ENCODE measurements at places on chromosomes 11 and 22.

- peak; percentile 12 for DNase-seq
Measured at GRCh38 chr22:27885977-27886842, 32.8 kb downstream of the PITPNB start.

- no peak for DNase-seq
Measured at GRCh38 chr11:74932797-74933196, 16.1 kb downstream of the XRRA1 start.

GRCh38 chr11:130390071-130390758 is 38.2 kb downstream of the ADAMTS8 start:
- DNase-seq: peak; percentile 28

DNA sequence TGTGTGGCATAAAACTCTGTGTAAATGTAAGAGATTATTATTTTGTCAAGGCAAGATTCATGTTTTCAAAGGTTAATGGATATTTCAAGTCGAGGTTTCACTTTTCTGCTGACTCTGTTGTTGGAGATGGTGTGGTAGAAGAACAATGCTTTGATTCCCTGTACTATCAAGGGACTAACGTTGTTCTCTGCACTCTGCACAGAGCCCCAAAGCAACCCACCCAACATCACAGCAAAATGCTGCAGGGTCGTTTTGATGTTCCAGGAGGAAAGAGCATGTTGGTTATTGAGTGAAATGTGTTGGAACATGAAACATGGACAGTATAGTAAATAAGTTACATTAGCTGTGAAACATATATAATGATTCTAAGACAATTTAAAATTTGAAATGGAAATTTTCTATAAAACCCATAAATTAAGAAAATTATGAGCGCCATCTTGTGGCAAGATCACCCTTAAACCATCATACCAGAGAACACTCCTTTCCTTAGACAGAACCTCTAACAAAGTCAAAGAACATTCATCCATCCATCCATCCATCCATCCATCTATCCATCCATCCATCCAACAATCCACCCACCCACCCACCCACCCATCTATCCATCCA is 164.4 kb upstream of the ZBED5 start:
- DNase-seq: peak; percentile 39

GRCh38 chr11:124752471-124753102 is 532 bp upstream of the VSIG2 start:
- no peak for DNase-seq

DNA sequence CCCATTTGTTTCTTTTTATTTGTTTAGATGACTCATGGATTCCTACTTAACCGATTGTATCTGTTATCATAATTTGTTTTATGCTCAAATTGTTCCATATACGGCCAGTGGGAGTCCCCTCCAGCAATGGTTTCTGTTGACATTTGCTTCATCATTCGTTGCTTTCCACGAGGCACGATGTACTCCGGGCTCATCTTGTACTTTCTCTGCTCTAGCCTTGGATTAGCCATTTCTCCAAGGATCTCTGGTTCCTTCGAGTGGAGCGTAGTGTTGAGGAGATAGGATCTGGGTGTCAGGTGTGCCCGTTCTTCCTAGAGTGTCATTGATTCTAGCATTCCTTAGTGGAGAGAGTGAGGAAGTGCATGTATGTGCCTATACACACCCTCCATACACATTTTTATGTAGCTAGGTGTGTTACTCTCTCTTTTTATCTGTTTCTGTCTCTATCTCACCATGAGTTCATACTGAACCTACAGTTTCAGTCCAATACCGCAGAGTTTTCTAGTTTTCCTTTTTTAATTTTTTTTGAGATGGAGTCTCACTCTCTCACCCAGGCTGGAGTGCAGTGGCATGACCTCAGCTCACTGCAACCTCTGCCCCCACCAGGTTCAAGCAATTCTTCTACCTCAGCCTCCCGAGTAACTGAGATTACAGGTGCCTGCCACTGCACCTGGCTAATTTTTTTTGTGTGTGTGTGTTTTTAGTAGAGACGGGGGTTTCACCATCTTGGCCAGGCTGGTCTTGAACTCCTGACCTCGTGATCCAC is 31.4 kb downstream of the TECTA start:
- no peak for DNase-seq

DNA sequence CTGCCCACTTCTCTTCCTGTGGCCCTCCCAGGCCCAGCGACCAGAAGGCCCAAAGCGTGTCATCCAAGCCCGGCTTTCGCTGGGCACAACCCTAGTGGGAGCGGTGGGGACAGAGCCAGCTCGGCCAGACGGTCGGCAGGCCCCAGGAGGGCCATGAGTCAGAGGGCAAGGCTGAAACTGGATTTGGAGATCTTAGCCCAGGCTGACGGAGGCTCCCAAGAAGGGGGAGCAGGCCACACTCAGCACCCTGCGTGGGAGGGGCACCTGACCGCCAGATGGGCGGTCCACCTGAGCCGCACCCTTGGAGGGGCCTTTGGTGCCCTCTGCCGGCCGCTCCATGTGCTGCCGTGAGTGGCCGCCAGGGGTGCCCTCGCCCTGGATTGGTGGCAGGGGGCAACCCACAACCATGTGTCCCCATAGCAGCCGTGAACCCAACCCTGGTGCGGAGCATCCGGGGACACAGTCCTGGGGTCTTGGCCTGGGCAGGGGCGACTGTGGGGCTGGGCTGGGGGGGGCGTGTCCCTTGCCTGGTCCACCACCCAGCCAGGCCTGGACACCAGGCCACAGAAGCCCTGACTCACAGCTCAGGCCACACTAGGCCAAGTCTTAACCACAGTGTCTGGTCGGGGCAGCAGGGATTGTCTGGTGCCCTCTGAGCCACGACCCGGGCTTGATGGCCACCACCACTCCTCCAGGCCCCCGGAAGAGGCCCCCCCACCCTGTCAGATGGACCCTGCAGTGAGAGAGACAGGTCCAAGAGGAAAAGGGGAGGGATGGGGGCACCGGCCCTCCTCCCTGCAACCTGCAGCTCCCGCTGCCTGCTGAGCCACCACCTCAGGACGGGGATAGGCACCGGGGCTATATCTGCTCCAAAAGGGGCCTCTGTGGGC is 19.2 kb upstream of the TALDO1 start:
- DNase-seq: no peak

DNA sequence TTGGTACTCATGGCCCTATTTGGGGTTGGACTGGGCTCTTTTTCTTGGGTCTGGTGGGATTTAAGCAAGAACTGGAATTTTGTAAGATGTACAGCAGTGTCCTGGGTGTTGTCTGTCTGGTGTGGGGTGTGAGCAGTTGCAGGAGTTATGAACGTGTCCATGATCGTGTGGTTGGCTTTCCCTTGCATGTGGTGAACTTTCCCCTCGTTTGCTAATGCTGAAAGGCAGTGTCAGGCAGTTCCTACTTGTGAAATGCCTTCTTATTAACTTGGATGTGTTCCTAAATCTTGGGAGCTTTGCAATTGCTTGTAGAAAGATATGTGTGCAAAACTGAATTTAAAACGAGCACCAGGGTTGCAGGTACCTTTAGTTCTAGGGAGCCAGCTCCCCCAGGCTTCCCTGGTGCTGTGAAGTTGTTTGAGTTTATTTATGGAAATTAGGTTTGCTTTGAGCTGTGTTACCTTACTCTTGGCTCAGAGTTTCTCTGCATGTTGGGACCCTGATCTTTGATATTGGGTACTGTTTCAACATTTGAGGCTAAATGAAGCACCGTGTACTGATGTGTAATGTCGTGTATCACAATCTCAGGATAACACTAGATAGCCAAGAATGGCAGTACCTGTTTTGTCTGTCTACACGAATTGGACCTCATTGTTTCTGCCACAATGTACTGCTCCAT is 35.8 kb upstream of the HSD17B12 start:
- DNase-seq: no peak

GRCh38 chr11:112128483-112129121 is 35.3 kb downstream of the IL18 start:
- peak; percentile 80 for DNase-seq

- no peak for DNase-seq
Measured at GRCh38 chr11:58958500-58958899, 19.2 kb downstream of the GLYATL1 start.

- DNase-seq: no peak
Measured at GRCh38 chr22:17201285-17201945, 17.8 kb downstream of the ADA2 start.

Data from NCI-H1105 treated with DMSO at 0.1 percent for 48 hours (cell line).